Karpas-422 (cell line): ENCODE measurements at places on chromosomes 6 and 20. TPM values are rescaled to one million over a fixed set of nuclear protein-coding genes. Genes with fewer than 3 reads are reported as not detected.

Gene RIPOR2
- total RNA-seq, result 72.1 and 73.8 TPM in 2 replicates

Gene RAMACL
- total RNA-seq, result 1.7 and 3.6 TPM in 2 replicates

Gene SLC22A7
- not detected in 2 replicates for total RNA-seq

Gene FAM217B
- total RNA-seq, result 12.0 and 16.4 TPM in 2 replicates

Gene TRIM15
- not detected in 2 replicates for total RNA-seq

Gene TFAP2D
- not detected in 2 replicates for total RNA-seq

Gene PNPLA1
- not detected in 2 replicates for total RNA-seq

Gene PKIB
- 0.32 and 1.7 TPM in 2 replicates for total RNA-seq

Gene ULBP3
- 1.7 and 3.5 TPM in 2 replicates for total RNA-seq

Gene ULBP1
- 1.0 and 5.1 TPM in 2 replicates for total RNA-seq
